ENCODE measurements at places on chromosomes 12 and 14. TPM values are rescaled to one million over a fixed set of nuclear protein-coding genes. Genes with fewer than 3 reads are reported as not detected.

- DNase-seq: peak; percentile 29
Observed at GRCh38 chr14:89428546-89429198, 11.6 kb upstream of the FOXN3 start.

DNA sequence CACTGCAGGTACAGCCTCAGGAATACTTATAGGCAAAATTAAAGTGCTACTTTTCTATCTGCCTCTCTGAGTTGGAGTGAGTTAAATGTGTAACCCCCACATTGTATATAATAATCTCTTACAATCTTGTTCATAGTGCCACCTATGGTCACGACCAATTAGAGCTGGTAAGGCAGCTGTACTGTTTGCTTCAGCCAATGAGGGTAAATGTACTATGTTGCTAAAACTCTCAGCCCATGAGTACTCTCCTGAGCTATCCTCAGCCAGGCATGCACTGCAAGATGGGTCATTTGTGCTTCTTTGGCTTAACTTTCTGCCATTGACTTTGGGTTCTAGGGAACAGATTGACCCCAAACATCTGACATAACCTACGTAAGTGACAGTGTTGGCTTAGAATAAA is 15.0 kb upstream of the MDM2 start:
- DNase-seq: no peak

- no peak for DNase-seq
Observed at GRCh38 chr12:86376052-86376451, 119.9 kb upstream of the MGAT4C start.

- no peak for DNase-seq
Observed at GRCh38 chr12:31267966-31268365, 58.0 kb downstream of the SINHCAF start.

DNA sequence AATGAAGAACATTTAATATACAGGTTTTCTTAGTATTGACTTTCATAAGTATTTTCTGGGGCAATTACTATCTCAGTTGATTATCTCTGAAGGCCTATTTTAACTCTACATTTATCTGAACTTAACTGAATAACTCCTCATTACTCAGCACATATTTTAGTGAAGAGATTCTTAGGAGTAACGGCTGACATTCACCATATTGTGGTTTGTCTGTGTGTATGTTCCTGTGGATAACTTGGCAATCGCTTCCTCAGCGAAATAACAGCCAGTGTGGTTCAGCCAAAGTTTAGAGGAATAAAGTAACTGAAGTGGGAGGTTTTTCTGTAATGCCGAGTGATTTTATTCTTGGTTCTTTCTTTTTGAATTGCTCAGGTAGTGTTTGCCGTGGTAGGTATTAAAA is 168.0 kb downstream of the RAD51B start:
- DNase-seq: no peak

DNA sequence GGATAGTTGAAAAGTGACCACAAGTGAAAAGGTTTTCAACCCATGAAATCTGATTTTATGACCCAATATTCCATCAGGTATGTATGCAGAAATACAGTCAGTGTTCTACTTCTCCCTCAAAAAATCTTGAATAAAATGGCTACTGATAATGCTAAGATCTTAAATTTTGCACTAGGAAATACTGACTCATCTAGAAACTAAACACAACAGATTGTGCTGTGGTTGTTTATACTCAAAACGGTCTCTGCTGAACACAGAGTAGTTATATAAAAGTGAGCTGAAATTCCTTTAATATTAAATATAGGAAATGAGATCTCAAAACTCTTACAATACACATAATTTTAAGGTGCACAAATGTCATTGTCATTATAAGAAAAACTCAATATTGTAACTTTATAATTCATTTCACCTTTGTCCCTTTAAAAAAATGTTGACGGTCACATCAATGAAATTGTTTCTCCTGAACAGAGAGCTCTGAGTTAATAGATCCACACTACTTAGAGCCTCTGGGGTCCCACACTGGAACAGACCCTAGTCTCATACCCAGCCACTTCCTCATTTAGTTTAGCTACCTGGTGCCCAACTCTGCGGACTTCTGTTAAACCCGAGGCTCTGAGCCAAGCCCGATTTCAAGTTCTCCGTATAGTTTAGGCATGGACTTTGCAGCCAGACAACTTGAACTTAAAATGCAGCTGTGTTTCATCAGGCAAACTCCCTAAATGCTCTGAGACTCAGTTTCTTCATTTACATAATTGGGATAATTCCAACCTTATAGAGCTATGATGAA is 9.3 kb downstream of the COCH start:
- no peak for DNase-seq

- DNase-seq: no peak
Observed at GRCh38 chr12:2358986-2359658, 306.3 kb downstream of the CACNA1C start.

GRCh38 chr12:114444422-114445279 is 38.7 kb upstream of the TBX5 start:
- no peak for DNase-seq

HIF1A gene
- 86.4 TPM for total RNA-seq

DNA sequence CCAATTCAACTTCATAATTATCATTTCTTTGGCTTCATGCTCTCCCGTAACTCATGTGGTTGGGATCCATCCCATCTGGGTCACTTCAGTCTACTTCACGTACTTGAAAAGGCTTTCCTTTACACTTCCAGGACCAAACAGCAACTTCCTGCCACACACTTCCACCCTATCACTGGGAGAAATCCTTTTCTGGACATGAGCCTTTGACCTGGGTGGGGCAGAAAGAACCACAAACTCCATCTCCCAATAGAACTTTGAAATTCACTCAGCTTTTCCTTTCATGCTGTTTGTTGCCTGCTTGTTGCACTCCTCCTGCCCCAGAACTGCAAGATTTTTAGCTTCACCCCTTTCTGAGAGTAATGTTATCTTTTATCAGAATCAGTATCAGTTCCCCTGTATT is 18.4 kb upstream of the GALNT16 start:
- no peak for DNase-seq

AACS gene
- total RNA-seq: 12.4 TPM

- DNase-seq: no peak
Observed at GRCh38 chr14:68250927-68251768, 431.6 kb downstream of the RAD51B start.

CRIP1 gene
- 218 TPM for total RNA-seq

- DNase-seq: peak; percentile 63
Observed at GRCh38 chr12:262817-263216, at the start of gene SLC6A13. SLC6A13 (minus strand) TSS chr12:262836; CDS start chr12:260052, 2,784 bp downstream.

MMP19 gene
- 21.2 TPM for total RNA-seq

GRCh38 chr14:78178971-78179370 is 8.8 kb downstream of the NRXN3 start:
- no peak for DNase-seq

DNA sequence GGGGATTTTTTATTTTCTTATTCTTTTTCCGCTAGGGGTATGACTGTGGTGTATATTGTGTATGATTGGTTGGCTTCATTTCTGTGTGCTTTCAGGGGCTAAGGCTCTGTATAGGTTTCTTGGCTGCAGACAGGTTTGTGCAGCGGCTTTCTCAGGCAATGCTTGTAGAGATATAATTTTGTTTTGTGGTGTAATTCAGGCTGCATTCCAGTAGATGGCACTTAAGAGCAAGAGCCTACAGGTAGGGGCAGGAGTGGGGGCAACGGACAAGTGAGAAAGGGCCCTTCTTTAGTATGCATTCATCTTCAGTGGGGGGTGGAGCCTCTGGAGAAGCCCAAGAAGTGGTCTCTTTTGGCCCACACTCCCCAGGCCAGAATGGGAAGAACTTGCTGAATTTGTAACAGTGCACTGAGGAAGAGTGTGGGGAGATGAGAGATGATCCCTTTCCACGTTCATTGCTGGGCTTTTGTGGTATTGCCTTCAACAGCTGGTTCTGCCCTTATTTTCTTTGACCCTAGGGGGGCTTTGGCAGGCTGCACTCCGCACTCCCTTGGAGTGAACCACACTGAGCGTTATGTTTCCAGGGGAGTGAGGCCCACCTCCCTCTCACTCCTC is 78.6 kb downstream of the IFNG-AS1 start:
- no peak for DNase-seq

GRCh38 chr12:2412305-2412643 is 359.5 kb downstream of the CACNA1C start:
- no peak for DNase-seq

GRCh38 chr12:115051378-115051777 is 367.4 kb upstream of the TBX3 start:
- no peak for DNase-seq

DNA sequence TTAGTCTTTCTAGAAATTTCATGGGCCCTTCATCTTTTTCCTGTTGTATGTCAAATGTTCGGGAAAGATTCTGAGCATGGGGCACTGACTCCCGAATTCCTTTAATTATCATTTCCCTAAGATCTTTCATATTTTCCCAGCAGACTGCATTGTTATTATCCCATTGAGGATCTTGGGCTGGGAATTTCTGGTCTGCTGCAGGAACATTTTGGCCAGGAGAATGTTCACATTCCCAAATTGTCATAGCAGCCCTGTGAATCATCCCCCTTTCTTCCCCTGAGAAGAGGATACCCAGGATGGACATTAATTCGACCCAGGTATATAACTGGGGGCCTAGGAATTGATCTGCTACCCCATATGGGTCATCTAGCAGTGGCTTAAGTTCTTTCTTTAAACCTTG is 112.5 kb downstream of the RIN3 start:
- no peak for DNase-seq

RTL1 gene
- not detected for total RNA-seq

Data from right cardiac atrium (tissue), 5 donors.